ENCODE measurements at places on chromosomes 11 and 22. TPM values are rescaled to one million over a fixed set of nuclear protein-coding genes. Genes with fewer than 3 reads are reported as not detected.

- DNase-seq, result no peak
These were observed 686.1 kb downstream of the TBC1D22A start for GRCh38 chr22:47448231-47449223.

GRCh38 chr11:113240389-113240788, 74.0 kb upstream of the TTC12 start:
- no peak for DNase-seq

DNA sequence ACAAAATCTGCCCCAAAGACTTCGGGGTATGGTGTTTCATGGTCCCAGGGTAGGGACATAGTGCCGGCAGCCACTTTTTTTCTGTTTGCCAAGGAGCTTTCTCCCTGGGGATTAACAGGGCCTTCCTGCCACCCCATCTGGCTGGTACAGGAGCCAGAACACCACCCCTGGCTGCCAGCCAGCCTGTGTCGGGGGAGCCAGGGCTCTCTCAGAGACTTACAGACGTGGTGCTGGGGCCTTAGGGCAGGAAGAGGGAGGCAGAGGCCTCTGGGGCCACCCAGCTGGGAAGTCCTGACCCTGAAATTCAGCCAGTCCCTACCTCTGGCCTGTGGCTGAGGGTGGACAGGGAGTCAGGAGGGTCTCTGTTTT, 52.4 kb upstream of the CDON start:
- DNase-seq, result no peak

TRPC6 gene
- 0.71 TPM for total RNA-seq

DNA sequence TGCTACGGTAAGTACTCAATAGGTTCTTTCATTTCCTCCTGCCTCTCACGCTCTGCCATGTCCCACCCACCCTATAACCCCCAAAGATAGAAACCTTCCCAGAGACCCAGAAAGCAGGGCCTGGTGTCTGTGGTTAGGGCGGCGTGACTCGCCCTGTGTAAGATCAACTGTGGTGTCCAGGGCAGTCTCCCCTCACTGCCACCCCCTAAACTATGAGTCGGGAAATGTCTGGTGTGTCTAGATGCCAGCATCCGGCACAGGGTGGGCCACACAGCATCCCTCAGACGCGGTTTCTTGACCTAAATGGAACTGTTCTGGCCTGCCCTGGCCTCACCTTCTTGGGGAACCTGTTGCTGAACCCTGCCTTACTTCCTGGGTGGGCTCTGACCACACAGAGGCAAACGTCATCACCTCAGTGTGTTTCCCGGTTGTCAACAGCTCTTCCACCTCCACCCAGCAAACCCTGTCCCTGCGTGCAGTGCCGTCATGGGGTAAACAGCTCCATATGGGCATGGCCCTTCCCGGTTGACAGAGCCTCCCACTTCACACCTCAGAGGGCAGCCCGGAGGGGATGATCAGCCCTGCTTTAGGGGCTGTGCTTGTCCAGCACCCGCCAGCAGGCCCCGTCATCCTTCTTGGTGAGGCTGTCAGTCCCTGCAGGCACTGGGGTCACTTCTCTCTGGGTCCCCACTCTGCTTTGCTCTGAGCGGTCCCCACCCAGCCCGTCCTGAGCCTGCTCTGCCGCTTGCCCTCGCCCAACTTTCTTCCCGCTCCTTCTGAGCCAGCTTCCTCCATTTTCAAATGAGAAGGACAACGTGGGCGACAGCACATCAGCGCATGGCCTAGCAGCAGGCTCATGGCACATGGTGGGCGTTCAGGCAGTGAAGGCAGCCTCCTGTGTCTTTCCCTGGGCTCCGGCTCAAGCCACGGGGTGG, 6.0 kb downstream of the WNT11 start:
- DNase-seq, result no peak

DNA sequence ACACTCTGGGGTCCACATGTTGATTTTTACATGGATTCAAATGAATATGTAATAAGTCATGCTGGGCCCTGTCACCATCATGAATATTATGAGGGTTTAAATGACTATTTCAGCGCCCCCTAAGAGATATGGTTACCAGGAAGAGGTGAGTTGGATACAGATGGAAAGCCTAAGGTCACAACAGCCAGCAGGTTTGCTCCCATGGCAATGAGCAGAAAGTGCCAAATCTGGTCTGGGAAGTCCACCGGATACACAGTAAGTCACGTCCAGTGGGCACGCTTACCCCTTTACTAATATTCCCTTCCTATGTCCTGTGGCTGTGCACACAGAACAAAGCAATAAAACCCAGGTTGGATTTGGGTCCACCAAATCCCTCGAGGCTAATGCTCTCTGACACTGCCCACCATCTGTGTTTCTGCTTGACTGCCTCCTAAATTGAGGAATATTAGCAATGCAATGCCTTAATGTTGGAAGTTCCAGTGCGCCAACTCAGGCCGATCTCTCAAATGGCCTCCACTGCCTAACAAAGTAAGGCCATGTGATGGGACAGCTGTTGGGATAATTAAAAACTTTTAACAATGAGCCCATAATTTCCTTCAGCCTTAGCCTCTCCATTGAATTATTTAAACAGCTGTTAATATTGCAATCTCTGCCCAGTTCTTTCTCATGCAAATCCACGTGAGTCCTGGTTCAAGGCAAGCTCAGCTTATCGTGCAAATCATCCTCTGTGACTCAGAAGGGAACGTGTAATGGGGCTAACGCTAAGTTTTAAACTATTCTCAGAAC, 97.6 kb downstream of the SLC1A2 start:
- no peak for DNase-seq

NRXN2 gene
- total RNA-seq, result 26.8 TPM

GRCh38 chr11:96412761-96413381, 23.1 kb downstream of the JRKL start:
- DNase-seq, result no peak

- DNase-seq, result no peak
These were observed 101.5 kb downstream of the PLEKHA7 start for GRCh38 chr11:16912692-16913111.

- DNase-seq, result peak; percentile 86
These were observed 6.9 kb downstream of the DPAGT1 start for GRCh38 chr11:119094816-119095065.

- DNase-seq, result peak; percentile 89
These were observed at the start of gene CAVIN3 for GRCh38 chr11:6320411-6321155. Gene CAVIN3, minus strand, starts transcription at chr11:6320501. Its CDS starts 25 bp downstream, at chr11:6320476.

- DNase-seq, result no peak
These were observed 30.7 kb downstream of the WEE1 start for GRCh38 chr11:9604134-9604533.

- DNase-seq, result peak; percentile 74
These were observed 8.6 kb downstream of the MRPL11 start for GRCh38 chr11:66429983-66430602.

TMPRSS13 gene
- 0.24 TPM for total RNA-seq

All from ovary (tissue), 10 donors.